Left ventricle myocardium superior (tissue), 1 donor: ENCODE measurements at places on chromosomes 6 and 20.
A peak's percentile ranks its signal among the peaks of the same experiment; 100 is the strongest.

DNA sequence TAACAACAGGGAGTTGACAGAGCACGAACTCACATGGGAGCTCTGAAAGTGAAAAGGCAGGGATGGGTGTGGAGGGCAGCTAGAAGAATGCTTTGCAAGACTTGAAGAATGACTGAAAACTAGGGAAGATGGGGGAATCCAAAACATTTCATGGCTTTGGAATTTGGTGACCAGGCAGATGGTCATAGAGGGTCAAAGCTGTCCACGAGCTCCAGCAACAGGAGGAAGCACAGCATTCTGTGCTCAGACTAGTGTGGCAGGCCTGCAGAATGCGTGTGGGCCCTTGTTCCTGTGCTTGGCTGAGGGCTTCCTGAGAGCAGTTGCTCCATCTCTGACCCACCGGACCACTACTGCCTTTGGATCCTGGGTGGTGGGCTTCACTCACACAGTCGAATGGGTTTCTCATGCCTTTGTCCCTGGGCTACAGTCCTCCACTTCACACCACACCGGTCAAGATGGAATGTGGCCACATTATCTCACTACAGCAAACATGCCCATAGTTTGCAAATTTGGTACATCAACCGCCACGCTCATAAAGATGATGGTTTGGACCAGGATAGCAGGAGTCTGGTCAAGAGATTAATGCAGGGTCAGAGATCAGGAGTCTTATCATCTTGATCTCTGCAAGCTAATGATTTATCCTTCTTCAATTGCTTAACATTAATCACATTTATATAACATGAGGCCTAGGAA, 100.7 kb downstream of the SGK1 start:
- no peak for DNase-seq

- no peak for DNase-seq
These were observed 575 bp upstream of the MICAL1 start for GRCh38 chr6:109456111-109456583.

DNA sequence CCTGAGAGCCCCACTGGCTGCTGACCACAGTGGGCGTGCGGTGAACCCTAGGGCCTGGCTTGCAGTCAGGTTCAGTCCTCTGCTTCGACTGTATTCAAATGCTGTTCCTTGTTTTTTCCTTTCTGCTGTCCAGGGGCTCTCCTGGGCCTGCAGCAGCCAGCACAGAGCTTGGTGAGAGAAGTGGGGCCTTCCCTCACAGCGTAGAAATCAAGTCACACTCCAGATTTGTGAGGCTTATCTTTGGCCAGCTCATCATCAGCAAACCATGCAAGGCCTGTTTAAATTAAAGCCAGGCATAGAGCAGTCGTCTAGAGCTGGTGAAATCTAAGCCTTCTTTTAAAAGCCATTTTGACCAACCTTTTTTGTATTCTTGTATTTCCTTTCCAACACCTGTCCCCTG, 8.4 kb downstream of the FAM120B start:
- DNase-seq = no peak

GRCh38 chr20:18657575-18657974, 69.7 kb downstream of the DTD1 start:
- no peak for DNase-seq

DNA sequence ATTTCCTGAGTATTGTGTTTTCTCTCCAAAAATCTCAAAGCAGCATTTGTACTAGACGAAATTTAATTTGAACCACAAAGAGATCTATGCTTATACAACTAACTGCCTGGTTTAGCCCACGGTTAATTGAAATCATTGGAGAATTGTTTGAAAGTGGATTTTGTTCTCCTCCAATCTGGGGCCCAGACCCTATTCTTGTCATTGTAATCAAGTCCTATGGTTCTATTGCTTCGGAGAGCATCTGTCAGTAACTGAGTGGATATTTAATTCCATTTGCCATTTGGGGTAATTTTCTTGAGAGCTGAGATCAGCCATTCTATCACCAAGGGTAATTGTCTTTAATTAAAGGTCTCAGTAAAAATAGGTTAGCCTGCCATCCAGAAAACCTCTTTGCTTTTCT, 117.0 kb upstream of the KCNG1 start:
- no peak for DNase-seq

GRCh38 chr20:55159230-55159629, 683.8 kb downstream of the DOK5 start:
- no peak for DNase-seq

GRCh38 chr6:130889423-130889822, 62.2 kb downstream of the SMLR1 start:
- DNase-seq = no peak

GRCh38 chr20:37439223-37439933, 81.7 kb upstream of the NNAT start:
- no peak for DNase-seq

DNA sequence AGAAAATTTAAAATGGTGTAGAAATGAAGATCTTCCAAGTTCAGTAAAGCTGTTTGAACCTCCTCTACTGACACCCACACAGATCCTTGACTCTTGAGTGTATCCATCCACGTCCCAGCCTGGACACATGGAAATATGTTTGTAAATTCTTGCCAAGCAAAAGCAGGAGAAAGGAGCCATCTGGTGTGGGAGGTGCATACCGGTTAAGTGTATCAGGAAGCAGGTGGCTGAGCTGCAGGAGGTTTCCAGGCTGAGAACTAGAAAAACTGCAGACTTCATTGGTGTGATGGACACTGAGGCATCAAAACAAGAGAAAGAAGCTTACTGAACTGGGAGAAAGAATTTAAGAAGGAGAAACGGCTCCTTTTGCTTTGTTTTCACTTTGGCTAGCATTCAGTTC, 229.9 kb upstream of the GRIK2 start:
- DNase-seq = no peak

DNA sequence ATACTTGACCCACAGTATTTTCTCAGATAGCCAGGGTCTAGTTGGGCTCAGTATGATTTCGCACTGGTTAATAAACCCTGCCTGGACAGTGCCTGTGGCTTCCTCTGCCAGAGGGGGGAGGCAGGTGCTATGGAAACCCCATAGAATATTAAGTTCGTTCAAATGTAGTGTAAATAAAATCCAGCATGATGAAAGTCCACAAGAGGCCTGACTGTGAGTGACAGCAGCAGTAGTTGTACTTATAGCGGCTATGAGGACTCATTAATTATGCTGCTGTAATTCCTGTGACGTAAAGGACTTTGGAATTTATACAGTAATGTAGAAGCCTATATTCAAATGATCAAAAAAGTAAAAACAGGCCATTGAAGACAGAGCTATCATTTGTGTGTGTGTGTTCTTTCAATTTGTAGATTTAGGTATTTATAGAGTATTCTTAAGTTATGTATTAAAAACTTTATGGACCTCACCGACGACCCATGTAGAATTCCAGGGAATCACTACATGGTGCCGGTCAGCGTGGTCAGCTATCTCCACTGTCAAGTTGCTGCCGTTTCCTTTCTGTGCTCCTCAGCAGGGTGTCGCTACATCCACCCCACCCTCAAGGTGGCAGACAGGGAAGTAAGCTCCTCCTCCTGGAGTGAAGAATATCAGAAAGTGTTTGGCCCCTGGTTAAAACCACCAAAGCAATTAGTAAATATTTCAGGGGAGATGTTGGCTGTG, 10.0 kb downstream of the PYGB start:
- no peak for DNase-seq

- no peak for DNase-seq
These were observed 20.4 kb downstream of the AFDN start for GRCh38 chr6:167846997-167847606.

DNA sequence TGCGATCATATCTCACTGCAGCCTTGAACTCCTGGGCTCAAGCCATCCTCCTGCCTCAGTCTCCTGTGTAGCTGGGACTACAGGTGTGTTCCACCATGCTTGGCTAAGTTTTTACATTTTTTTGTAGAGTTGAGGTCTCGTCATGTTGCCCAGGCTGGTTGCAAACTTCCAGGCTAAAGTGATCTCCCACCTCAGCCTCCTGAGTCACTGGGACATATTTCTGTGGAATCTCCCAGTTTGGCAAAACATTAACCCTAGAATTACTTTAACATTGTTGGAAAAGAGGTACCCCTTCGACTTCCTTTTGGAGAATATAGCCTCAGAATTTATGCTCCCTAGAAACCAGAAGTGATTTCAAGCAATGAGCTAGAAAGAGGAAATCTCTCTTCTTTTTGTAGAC, 57.2 kb downstream of the SHLD1 start:
- DNase-seq = no peak

DNA sequence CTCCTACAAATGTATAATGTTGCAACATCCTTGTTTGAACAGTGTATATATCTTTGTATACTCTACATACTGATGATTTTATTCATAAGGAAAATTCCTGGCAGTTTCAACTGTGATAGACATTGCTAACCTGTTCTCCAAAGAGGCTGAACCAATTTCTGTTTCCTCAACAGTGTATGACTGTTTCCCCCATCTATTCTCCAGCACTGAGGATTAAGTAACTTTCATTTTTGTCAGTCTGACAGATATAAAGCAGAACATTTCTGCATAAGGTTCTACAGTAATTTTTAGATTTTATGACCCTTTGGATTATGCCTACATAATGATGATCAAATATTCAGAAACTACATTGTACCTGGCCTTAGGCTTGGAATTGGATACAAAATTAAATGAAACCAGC, 9.9 kb downstream of the PPP1R16B start:
- DNase-seq = no peak

DNA sequence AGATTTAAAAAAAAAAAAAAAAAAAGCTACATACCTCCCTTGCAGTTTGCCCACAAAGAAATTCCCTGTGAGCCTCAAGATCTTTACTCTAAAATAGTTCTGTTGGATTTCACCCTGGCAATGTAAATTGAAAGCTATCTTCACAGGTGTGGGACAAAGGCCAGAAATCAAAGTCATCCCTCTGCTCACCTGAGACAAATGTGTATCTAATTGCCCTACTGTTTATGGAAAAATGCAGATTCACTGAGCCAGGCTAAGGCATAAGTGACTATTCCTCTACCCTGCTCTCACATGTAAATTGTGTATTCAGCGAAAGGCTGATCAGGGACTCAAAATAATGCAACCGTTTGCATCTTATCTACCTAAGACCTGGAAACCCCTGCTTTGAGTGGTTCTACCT, 98.5 kb upstream of the SHLD1 start:
- DNase-seq = no peak

- DNase-seq = no peak
These were observed 41.3 kb downstream of the SPDEF start for GRCh38 chr6:34514593-34515472.

DNA sequence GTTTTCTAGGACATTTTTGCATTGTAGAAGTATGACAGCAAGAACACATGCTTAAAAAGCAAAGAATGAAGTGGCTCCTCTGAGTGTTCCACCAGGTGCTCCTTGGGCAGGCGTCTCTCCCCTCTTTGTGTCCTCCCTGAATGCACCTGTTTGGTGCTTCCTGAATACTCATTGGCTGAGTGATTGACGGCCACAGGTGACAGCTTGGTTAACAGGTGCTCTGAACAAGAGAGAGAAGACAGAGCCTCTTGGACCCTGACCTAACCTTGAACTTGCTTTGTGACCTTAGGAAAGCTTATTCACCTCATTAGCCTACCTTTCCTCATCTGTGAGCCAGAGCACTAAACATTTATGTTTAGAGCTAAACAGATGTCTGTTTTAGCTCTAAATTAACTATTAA, 93.7 kb downstream of the TULP4 start:
- DNase-seq = no peak

- no peak for DNase-seq
These were observed 93.7 kb downstream of the SSR1 start for GRCh38 chr6:7219310-7219709.

- peak; percentile 29 for DNase-seq
These were observed 1.0 kb downstream of the TSHZ2 start for GRCh38 chr20:52972965-52973819.

DNA sequence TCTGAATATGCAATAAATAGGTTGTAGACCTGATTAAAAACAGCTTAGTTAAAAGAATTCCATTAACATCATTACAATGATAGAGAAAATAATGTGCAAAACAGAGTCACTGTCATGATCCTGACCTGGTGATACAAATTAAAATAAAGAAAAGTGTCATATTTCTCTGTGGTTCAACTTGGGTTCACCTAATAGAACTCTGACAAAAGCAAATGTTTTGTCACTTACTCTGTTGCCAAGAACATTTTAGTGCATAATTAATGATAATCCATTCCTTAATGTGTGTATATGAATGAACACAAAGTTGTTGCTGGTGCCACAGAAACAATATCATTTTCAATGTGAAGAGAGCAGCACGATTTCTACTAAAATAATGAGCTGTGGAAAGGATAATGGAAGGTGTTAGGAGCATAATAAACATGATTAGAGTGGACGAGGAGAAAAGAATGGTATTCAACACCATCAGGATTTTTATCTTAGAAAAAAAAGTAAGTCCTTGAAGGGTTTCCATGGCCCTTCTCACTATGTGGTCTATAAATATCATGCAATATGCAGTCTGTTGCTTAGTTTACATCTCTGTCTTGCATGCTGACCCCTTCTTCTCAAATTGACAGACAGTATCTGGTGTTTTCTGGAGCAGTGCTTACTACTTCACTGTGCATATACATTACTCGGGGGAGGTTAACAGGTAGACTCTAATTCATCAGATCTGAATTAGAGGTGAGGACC, 656.6 kb upstream of the MMS22L start:
- no peak for DNase-seq

DNA sequence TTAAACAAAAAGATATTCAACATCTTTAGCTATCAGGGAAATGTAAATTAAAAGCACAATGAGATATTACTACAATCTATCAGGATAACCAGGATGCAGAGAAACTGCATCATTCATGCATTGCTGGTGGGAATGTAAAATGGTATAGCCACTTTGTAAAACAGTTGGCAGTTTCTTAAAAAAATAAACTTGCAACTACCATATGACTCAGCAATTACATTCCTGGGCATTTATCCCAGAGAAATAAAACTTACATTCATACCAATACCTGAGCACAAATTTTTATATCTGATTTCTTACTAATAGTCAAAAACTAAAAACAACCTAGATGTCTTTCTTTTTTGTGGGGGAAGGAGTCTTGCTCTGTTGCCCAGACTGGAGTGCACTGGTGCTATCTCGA, 190.3 kb upstream of the TAB2 start:
- DNase-seq = no peak

GRCh38 chr6:24520929-24521546, 26.3 kb downstream of the ALDH5A1 start:
- DNase-seq = peak; percentile 69

- no peak for DNase-seq
These were observed 12.2 kb downstream of the SNAP91 start for GRCh38 chr6:83696674-83697073.

GRCh38 chr6:25218346-25218745, 60.8 kb upstream of the CARMIL1 start:
- DNase-seq = no peak

GRCh38 chr6:29011276-29011734, 6.2 kb upstream of the ZNF311 start:
- DNase-seq = peak; percentile 33

- DNase-seq = no peak
These were observed 185.2 kb downstream of the SLC24A3 start for GRCh38 chr20:19397666-19398065.

DNA sequence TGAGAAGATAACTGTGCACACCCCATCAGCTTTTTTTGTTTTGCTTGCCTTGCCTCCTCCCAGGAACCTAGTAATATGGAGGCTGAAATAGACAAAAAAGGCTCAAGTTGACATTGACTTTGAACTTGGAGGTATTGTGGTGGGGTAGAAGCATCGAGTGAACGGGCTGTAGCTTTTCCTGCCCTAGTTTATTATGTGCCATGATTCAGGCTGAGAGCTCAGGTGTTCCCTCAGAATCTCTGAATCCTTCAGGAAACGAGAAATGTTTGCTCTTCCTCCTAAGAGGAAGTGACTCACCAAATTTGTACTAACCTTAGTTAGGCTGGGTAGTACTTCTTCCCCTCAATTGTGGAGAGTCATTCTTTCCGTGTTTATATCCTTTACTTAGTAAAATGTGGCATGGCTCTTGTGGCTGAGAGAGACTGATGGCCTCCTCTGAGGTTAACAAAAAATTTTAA, 98.8 kb downstream of the SASH1 start:
- DNase-seq = no peak
